D341Med (cell line): ENCODE measurements at places on chromosomes 1 and 21.

GRCh38 chr1:151577173-151577572 lies 34.7 kb upstream of the SNX27 start:
- DNase-seq = no peak

DNA sequence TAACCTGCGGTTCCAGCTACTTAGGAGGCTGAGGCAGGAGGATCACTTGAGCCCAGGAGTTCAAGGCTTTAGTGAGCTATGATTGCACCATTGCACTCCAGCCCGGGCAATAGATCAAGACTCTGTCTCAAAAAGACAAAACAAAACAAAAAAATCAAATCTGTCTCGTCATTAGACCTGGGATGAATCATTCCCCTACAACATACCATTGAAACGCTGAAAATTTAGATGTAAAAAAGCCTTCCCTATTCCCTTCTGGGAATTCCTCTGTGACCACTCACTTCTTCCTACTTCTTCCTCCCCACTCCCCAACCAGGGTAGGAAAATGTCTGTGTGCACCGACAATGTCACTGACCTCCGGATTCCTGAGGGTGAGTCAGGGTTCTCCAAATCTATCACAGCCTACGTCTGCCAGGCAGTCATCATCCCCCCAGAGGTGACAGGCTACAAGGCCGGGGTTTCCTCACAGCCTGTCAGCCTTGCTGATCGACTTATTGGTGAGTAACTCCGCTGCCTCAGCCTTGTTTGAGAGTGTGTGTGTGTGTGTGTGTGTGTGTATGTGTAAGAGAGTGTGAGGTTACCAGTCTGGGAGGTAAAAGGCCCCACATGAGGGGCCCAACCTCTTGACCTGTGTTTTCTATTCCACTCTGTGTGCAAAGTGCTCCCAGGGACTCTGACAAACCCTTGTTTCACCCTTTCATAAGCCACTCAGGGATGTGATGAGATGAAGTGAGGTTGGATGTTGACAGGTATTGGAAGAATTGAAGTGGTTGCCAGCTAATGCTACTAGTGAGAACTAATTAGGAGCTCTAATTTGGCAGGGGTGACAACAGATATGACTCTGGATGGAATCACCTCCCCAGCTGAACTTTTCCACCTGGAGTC lies 16.3 kb upstream of the SARS1 start:
- DNase-seq = no peak

- DNase-seq = no peak
Observed at GRCh38 chr1:73781251-73781650, 416.7 kb downstream of the LRRIQ3 start.

DNA sequence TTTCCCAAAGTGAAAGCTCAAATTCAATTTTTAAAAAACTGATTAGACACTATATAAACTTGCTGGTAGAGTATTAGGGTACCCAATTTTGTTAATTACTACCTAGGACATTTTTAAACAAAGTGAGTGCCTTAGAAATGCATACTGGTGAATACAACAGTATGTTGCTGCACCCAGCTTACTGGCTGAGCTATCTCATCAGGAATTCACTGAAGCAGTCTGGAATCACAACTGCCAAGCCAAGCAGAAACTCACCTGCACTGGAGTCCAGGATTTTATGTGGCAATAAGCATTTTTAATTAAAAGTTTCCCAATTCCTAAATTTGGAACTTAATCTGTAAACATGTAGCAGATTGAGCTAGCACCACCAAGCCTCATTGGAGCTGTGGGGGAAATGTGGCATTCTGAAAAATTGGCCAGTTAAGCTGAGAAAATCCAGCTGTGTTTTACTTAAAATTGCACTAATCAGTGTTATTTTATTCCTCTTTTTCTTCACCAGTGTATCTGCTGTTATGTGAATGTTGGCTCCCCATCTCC lies 61.8 kb downstream of the CLEC20A start:
- DNase-seq = no peak

DNA sequence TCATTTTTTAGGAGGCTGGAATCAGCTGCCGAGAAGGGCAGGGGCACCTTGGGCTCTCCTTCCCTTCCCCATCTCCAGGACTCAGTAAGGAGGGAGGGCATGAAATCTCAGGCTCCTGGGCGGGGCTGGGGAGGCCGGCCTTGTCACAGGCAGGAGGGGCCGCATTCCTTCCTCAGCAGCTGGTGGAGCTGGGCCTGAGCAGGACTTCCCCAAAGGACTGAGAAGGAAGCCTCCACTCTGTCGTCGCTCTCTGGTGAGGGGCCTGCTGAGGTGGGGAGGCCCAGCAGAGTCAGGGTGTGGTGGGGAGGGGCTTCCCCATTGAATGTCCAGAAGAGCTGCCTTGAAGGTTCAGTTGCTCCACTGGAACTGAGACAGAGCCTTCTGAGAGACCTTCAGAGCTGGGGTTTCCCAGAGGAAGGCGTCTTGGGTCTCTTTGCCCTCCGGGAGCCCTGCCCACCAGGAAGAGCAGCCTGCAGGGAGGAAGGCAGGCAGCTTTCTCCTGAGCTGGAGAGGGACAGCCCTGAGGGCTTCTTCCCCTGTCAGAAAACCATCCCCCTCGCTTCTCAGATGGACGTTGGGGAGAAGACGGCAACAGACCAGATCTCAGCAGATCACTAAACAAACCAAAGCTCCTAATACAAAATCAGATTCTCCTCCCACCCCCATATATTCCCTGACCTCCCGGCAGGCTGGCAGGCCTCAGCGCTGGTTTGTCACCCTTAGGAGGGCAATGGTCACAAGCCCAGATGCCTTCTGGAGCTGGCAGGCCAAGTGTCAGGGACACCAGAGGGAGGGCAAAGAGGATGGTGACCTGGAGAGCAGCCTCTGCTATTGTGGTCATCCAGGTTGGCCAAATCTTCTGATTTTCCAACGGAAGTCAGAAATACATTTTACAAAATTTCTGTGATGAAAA lies 10.7 kb downstream of the KCNA10 start:
- no peak for DNase-seq

DNA sequence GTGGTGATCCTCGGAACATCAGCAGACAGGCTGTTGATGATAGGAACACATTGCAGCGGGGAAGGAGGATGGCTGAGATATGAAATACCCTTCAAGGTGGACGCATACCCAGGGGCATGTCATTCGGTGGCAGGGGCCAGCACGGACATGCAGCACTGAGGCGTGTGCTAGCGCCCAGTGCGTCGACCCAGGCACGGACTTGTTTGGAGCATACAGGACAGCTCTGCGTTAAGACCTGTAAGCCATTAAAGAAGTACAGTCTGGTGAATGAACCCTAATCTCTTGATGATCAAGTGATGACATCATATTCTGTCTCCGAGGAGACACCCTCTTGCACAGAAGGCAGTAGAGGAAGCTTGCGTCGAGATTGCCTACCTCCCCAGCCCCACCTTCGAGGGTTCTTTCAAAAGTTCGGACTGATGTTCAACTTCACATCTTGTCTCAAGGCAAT lies 63.6 kb upstream of the KIF26B start:
- no peak for DNase-seq

DNA sequence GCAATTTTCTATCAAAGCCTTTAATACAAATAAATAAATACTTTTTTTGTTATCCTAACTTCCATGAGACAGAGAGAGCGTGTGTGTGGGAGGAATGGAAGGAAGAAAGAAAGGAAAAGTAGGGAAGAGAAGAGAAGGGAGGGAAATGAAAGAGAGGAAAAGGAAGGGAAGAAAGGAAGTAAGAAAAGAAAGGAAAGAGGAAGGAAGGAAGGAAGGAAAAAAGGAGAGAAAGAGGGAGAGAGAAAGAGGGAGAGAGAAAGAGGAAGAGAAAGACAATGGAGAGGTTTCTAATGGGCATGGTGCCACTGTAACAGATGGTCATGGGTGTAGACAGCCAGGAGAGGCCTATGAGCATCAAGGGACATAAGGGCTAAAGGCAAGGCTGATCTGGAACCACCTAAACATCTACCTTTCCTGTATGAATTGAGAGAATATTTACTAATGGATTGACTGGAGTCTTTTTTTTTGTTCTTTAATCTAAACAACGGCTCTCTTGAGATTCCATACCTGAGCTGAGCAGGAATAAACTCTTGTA lies 234.9 kb downstream of the PTPRC start:
- peak; percentile 38 for DNase-seq

GRCh38 chr1:220628431-220628830 lies 61.7 kb upstream of the C1orf115 start:
- DNase-seq = no peak

GRCh38 chr1:94697839-94698238 lies 122.3 kb upstream of the SLC44A3 start:
- no peak for DNase-seq

- no peak for DNase-seq
Observed at GRCh38 chr1:53467391-53467790, 8.2 kb downstream of the DMRTB1 start.

DNA sequence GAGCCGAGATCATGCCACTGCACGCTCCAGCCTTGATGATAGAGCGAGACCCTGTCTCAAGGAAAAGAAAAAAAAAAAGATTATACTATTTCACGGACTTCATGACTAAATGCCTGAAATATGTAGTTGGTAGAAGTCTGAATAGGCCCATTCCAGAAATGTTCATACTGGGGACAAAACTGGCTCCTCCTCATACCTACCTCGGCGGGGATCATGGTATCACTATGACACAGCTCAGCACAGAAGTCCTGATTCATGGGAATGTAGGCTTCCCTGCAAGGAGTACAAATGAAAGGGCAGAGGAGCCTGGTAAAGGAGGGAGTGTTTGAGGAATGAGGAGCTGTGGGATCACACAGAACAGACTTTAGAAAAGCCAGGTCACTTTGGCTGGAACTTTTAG lies 5.0 kb downstream of the SPATA46 start:
- DNase-seq = no peak

DNA sequence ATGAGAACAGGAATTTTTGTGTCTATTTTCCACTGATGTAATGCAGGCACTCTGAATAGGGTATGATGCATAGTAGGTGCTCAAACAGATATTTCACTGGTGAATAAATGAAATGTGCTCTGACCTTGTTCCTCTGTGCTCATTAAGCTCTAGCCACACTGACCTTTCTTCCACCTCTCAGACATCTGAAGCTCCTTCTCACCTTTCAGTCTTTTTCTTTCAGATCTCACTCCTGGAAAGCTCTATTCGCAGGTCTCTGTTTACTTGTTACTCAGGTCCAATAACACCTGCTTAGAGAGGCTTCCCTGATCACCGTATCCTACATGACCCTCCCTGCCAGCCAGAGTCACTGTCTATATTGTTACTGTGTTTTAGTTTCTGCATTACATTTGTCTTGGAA lies 59.2 kb upstream of the IVNS1ABP start:
- DNase-seq = no peak

- DNase-seq = no peak
Observed at GRCh38 chr1:82555501-82555900, 754.8 kb downstream of the ADGRL2 start.
